NCI-H526 treated with DMSO at 0.1 percent for 48 hours (cell line): ENCODE measurements at places on chromosomes 3 and 15.

GRCh38 chr3:42510325-42510724, 7.9 kb downstream of the VIPR1 start:
- DNase-seq, result no peak

DNA sequence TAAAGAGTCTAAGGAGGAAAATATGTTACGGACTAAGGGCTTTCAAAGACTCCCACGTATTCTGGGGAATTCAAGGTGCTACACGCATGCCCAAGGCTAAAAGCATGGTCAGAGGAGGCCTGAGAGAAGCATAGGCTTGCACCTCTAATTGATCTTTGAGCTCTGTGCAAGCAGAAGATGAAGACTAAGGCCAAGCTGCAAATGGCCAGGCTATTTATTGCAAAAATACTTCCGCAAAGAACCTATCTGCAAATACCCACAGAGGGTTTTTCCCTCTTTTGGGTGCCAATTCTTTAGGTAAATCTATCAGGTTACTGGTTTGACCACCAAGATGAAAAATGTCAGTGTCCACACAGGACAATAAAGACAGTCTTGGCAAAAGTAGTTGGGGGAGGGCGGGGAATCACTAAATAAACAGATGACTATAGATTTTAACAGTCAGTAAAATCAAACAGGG, 119.5 kb downstream of the STAG1 start:
- peak; percentile 56 for DNase-seq

GRCh38 chr3:100254168-100254777, 6.5 kb upstream of the TBC1D23 start:
- DNase-seq, result peak; percentile 60

DNA sequence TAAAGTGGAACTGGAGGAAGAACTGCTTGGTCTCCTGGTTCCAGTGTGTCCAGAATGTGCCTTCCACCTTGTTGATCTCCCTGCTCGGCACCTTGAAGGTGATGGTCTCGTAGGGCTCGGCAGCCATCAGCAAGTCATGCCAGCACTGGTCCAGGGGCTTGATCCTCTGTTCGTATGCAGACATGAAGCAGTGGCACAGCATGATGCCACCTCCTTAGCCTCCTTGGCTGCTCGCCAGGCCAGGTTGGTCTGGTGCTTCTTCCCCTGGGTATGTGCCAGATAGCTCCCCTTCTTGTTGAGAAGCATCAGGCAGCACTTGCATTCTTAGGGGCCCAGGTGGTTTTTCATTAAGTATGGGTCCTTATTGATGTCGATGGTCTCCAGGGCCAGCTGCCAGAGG, 17.8 kb upstream of the TXNRD3 start:
- DNase-seq, result no peak

DNA sequence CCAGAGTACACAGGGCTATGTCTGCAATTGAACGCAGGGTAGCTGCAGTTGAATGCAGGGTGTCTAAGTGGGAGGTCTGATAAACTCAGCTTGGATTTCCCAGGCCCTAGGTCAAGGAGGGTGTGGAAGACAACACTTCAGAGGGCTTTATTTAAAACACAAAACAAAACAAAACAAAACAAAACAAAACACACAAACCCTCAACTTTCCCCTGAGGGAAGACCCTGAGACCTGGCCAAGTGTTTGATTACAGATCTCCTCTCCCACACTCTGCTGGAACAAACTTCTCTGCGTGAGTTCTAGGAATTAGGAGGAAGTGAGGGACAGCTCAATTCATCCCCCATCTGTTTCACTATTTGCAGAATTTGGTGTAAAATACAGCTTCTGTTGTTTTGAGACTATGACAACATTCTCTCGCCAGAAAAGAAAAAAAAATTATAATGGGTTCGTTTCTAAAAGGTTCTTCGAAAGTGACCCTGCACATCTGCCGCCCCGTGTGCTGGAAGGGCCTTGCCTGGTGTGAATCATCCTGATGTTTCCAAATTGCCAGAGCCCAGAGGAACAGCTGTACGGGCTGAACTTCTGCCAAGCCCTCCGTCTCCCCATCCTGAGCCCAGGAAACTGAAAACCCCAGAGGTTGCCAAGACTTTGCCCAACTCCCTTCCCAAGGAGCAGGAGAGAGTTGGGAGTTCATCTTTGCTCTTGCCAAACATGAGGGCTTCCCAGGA, 73.3 kb upstream of the RAD18 start:
- DNase-seq, result no peak

- DNase-seq, result no peak
Observed at GRCh38 chr3:128824132-128824850, 55.1 kb upstream of the ACAD9 start.

DNA sequence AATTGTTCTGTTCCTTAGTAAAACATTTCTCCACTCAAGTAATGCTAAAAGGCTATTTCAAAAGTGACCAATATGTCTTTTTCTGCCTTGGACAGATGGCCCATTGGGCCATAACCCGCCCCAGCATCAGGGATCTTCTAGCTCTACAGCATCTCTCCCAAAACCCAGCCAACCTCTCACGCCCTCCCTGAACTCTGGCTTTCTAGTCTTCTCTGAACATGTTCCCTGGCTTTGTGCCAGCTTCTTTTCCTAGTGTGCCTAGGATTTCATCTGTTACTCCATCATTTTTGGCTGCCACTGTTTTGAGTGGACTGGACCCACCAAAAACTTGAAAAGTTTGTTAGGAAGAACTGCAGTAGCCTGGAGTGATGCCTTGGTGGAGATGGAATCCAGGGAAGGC, 30.7 kb downstream of the TRPM1 start:
- DNase-seq, result no peak

DNA sequence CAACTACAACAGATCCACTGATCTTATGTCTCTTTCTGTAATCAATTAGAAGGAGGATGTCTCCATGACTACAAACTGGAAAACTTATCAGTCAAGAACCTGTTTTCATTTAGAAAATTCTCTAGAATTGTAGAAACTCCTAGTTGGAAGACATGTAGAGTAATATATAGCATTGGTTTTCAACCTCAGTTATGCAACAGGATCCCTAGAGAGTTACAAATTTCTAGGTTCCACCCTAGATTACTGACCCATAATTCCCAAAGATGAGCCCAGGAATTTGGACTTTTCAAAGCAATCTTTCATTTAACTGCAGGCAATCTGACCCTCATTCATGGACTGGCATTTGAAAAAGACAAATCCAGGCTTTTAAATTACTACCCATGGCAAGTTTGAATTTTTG, 116.9 kb upstream of the RAP2B start:
- no peak for DNase-seq

DNA sequence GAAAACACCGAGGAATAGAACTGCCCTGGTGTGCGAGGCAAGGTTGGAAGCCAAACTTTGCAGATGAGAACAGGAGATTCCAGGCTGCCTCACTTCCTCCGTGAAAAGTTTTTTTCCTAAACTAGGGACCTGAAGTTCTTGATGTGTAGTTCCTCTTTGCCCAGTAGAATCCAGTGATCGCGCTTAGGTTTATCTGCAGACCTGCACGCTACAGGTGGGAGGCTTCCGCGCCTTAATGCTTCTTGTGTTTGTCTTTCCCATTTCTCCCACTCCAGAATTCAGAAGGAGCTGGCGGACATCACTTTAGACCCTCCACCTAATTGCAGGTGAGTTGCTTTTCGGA, 5.4 kb downstream of the UBE2E1 start:
- DNase-seq, result peak; percentile 37

GRCh38 chr3:58173669-58174398, 36.9 kb downstream of the DNASE1L3 start:
- DNase-seq, result peak; percentile 8

DNA sequence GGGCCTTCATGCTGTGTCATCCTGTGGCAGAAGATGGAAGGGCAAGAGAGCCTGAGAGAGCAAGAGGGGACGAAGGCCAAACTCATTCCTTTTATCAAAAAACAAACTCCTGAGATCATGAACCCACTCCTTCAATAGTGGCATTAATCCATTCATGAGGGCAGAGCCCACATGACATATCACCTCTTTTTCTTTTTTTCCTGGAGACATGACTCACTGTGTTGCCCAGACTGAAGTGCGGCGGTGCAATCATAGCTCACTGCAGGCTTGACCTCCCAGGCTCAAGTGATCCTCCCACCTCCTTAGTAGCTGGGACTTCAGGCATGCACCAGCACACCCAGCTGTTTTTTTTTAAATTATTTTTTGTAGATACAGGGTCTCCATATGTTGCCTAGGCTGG, 92.0 kb upstream of the RNU6-1 start:
- DNase-seq, result no peak

GRCh38 chr15:95874637-95875036, 455.9 kb upstream of the NR2F2 start:
- DNase-seq, result no peak

- no peak for DNase-seq
Observed at GRCh38 chr3:22908989-22909507, 294.1 kb upstream of the UBE2E2 start.

- DNase-seq, result no peak
Observed at GRCh38 chr3:118991775-118992174, 42.9 kb downstream of the IGSF11 start.

DNA sequence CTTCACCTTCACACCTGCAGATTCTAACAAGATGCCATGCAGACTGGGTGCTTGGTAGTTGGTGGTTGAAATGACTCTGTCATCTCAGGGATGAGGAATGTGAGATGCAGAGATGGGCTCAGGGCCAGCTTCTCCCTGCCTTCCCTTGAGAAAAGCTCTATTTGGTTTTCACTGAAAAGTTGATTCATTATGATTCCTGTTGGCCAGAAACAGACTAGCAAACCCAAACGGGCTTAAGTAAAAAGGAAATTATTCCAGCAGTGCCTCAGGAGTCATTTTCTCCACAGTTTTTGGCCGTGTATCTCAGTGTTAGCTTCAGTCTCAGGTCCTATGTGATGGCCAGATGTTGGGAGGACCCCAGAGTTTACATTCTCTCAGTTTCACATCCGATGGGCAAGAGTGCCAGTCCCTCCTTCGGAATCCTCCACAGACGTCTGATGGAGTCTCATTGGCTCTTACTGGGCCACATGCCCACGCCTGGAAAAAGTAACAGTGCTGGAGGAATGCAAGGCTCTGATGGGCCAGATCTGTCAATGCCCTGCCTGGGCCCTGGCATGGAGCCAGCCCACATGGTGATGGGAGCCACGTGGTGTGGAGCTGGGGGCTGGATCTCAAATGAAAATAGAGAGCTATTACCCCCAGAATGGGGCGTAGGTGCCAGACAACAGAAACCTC, 22.3 kb upstream of the SACM1L start:
- no peak for DNase-seq

GRCh38 chr15:33094336-33094735, 100.2 kb downstream of the FMN1 start:
- DNase-seq, result no peak

DNA sequence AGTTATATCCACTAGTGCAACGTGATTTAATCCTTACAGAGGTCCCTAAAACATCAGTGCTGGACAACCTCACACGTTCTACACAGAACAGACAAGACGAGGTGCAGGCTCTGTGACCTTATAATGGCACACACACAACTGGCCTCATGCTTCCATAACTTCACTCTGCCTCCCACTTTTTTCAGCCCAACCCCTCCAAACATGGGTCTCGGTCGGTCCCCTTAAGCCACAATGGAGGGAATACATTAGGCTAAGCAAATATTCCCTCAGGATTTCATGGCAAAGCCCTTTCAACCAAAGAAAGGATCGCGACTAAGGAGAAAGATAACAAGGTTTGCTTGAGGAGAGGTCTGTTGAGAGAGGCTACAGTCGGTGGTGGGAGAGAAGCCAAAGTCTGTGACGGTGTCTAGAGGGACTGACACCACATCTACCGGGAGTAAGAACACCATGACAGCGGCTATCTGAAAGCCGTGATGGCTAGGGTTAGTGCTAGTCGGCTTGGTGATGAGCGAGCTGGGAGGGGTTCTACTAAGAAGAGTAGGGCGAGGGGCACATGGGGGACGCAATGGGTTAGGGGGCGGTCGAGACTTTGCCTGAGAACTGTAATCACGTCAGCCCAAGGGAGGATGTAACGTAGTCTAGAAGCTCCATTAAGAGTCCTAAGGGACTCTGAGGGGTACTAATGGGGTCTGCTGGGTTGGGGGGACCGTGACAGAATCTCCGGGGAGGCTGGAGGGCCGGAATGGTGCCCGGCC, 1.0 kb downstream of the MYO9A start:
- DNase-seq, result peak; percentile 36

- no peak for DNase-seq
Observed at GRCh38 chr3:22901684-22902083, 301.4 kb upstream of the UBE2E2 start.

DNA sequence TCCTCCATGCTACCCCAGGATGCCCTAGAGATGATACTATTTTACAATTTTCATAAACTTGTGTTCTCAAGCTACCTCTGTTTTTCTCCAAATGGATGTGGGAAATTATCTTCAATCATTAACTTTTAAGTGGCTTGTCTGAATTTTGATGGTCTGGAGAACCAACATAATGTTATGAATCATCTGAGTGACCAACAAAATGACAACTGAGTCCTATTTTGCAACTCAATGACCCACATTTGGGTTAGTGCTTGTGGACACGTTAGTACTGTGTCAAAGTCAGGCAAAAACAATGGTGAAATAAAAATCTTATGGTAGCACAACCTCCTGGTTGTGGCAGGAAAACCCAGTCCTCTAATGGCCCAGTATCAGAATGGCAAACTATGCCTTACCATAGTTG, 352.4 kb upstream of the ZNF385D start:
- DNase-seq, result no peak

- no peak for DNase-seq
Observed at GRCh38 chr3:127407026-127407939, 119.4 kb upstream of the PRR20G start.

DNA sequence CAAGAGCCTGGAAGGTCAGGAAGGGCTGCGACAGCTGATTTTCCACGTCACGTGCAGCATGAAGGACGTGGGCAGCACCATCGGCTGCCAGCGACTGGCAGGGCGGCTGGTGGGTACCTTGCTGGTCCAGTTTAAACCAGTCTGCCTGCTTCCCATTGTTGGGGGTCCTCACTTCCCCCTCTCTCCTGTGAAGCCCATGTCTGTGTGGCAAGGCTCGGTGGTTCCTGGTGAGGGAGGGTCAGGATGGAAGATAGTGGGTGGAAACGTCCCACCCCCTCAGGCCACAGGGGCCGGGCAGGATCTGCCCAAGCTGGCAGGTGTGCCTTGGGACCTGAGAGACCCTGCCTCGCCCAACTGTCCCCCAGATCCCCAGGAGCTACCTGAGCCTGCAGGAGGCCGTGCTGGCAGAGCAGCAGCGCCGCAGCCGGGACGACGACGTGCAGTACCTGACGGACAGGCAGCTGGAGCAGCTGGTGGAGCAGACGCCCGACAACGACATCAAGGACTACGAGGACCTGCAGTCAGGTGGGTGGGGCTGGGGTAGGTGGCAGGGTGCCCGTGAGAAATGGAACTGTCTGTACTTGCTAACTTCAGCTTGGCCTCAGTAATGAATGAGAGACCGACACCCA, 108.2 kb downstream of the LRRK1 start:
- no peak for DNase-seq

DNA sequence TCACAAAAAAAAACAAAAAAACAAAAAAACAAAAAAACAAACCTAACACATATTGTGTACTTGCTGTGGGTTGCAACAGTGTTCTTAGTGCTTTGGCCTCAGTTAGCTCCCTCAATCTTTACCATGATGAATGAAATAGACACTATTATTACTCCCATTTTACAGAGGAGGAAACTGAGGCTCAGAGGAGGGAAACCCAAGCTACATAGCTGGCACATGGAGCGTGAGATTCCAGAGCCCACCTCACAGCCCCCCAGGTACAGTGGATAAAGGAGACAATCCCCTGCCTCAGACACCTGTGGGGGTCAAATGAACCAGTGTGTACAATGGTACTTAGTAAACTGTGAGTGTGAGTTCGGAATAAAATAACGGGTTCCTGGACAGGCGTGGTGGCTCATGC, 104.9 kb upstream of the SMAD3 start:
- no peak for DNase-seq

- DNase-seq, result peak; percentile 38
Observed at GRCh38 chr3:42780892-42781700, 8.0 kb upstream of the CCDC13 start.
